CD8-positive, alpha-beta T cell (primary cell): ENCODE measurements at places on chromosomes 12 and 14.

DNA sequence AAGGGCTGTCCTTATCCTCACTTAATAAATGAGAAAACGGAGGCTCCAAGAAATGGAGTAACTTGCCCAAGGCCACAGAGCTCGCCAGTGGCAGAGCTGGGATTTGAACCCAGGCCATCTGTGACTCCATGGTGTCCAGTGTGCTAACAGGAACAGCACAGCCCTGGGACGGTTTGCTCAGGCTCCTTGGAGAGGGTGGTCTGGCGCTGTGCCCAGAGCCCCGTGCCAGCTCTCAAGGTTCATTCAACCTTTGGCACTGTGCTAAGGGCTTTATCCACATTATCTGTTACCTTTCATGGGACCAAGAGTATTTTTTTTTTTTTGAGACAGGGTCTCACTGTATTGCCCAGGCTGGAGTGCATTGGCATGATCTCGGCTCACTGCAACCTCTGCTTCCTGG, 8.1 kb downstream of the DAO start:
- DNase-seq = no peak

DNA sequence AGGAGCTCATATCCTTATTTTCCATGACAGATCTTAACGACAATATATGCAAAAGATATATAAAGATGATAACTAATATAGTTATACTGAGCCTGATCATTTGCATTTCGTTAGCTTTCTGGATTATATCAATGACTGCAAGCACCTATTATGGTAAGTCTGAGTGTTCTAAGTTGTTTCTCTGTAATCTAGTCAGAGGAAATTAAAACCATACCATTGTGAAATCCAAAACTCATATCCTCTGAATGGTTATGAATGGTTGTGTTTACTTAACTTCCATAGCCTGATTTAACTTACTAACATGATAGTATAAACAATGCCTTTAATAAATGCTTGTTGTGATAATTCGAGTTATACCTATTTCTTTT, 760 bp downstream of the TMEM19 start:
- DNase-seq = no peak

- no peak for DNase-seq
These were observed 138.9 kb downstream of the GPR65 start for GRCh38 chr14:88143810-88144209.

- no peak for DNase-seq
These were observed 82.2 kb downstream of the ADCK1 start for GRCh38 chr14:77882098-77882497.

DNA sequence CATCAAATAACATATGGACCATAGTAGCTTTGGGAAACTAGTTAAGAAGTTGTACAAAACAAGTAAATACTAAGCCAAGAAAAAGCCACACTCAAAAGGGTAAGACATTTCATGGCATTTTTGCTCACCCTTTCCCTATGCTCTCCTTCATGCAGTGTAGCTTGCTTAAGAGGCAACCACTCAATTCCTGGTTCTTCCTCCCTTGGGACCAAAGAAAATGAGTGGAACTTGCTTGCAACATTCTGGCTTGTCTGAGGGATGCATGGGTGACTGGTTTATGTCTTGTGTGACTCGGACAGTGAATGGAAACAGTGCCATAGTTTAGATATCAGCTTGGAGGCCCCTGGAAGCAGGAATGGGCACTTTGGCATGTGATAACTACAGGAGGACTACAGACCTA, 252.0 kb upstream of the ARID2 start:
- DNase-seq = no peak

DNA sequence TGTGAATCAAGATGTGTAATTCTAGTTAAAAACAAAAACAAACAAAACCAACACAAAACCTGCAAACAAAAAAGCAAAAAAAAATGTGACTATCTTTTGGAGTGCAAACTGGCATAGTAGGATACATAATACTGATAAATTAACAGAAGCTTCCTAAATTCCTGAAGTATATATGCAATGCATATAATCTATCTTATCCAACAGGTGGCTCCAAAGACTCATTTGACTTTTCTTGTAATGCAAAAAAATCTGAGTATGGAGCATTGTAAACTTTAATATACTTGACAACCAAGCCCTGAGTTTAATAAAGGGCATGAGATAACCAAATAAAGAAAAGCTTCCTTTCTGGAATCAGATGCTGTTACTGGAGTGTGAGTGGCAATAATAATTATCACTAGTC, 1003.6 kb downstream of the FSCB start:
- DNase-seq = no peak

- DNase-seq = no peak
These were observed 30.8 kb downstream of the LGMN start for GRCh38 chr14:92717571-92718042.

GRCh38 chr12:62631471-62632410, 165.1 kb downstream of the MON2 start:
- DNase-seq = peak; percentile 24

DNA sequence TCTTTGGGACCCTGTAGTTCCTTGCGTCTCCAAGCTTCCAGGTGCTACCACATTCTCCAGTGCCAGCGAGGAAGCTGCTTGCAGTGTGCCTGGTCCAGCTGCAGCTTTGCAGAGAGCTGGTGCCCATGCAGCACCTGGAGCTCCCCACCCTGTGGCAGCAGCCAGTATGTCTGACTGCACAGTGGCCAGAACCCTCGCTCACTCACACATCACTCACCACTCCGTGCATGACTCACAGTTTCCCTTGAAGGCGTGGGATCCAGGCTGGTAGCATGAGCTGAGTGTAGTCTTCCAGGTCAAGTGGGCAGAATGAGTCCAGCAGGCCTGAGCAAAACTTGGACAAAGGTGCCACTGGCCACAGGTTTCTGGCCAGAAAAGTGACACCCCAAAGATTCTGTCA, 33.6 kb downstream of the SDR9C7 start:
- no peak for DNase-seq

GRCh38 chr14:39232554-39233415, 930 bp upstream of the MIA2 start:
- no peak for DNase-seq

DNA sequence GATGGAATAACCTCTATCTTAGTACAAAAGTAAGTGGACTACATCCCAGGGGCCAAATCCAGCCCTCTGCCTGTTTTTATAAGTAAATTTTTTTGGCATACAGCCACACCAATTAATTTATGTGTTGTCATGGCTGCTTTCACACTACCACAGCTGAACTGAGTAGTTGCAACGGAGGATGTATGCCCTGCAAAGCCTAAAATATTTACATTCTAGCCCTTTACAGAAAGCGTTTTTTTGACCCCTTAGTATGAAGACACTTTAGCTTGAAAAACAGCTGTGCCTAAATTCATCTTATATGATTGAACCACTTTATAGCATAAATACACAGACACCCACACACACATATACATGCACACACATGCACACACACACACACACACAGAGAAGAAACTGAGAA, 501.6 kb downstream of the EGLN3 start:
- no peak for DNase-seq

DNA sequence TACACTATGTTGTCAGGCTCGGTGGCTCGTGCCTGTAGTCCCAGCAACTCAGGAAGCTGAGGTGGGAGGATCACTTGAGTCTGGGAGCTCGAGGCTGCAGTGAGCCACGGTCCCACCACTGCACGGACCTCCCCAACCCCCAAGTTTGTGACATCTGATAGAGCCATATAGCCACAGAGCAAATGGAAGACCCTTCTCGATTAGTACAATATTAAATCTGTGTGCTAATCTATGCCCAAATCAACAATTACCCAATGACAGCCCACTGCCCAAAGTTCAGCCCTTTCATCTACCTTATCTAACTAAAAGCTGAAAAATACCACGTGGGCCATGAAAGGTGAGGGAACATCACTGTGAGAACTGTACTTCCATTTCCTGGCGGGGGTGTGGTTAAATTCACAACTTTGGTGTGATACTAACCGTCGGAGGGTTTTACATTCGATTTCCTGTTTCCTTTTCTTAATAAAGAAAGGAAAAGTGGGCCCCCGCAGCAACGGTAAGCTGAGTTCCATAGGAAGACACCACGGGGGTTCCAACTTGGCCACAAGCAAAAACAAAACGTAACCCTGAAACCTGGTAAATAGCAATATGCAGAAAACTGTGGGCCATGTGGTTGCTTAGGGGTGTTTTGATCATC, 31.2 kb upstream of the FOS start:
- DNase-seq = peak; percentile 67
